ENCODE measurements at places on chromosomes 4 and X.
A peak's percentile ranks its signal among the peaks of the same experiment; 100 is the strongest.

- peak; percentile 19 for DNase-seq
These were observed 397.5 kb upstream of the PRKX start for GRCh38 chrX:4110964-4111363.

DNA sequence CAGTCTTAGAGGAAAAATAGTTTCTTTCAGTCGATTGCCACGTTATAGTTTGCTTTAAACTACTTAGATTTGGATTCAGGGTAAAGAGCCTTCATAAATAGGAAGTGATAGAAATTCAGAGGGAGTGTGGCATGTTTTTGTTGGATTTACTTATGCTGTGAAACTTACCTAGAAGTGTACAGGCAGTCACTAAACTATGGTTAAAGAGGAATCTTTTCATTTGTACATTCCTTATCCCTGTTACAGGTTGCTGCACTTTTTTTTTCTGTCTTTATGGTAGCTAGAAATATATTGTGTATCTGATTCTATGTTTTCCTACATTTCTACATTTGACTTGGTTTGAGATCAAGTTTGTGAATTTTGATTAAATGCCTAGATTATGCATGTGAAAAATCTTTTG is 19.1 kb downstream of the WWC2 start:
- no peak for DNase-seq

GRCh38 chr4:139304920-139305319 is 2.6 kb upstream of the NDUFC1 start:
- DNase-seq, result no peak

GRCh38 chr4:15717657-15718416 is 15.0 kb downstream of the BST1 start:
- no peak for DNase-seq

- no peak for DNase-seq
These were observed 431.3 kb downstream of the KCNIP4 start for GRCh38 chr4:21517126-21517859.

GRCh38 chr4:112585977-112586736 is 50.6 kb downstream of the ZGRF1 start:
- no peak for DNase-seq
